ENCODE measurements at places on chromosomes 4 and X.

DNA sequence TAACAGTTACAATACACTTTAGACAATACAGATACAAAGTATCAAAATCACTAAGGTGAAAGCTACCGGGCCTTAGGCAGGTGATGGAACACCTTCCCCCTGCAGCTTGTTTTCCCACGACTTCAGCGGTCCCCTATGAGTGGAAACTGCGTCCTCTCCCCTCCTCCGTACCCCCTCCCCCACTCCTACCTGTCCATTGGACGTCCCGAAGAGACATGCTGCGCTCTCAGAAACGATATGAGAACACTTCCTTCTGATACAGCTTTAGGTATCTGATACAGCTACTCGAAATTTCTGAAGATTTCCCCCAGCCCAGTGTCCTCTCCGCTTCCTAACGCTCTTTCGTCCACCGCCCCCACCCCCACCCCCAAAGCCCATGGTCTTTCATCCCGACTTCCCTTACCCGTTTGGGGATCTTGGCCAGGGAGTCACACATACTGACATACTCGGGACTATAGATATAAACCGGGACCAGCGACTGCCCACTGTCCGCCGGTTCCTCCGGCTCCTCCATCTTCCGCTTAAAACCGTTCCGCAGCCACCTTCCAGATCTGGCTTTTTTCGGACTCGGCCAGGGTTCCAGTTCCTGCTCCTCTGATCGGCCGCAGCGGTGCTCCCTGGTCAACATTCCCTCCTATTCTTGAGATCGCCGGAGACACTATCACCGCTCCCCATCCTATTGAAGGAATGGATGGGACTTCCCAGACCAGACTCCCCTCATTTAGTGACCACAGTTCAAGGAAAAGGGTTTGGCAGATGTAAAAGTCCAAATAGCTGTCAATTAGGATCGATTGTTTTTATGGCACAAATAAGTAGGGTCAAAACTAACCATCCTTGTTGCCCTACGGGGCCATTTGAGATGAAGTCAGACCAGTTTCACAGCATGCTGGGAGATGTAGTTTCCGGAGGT lies at the start of gene HDAC8:
Gene HDAC8, minus strand, starts transcription at position 596 of the 910 bp plus-strand sequence. Its CDS starts 82 bp downstream, at position 514.
- peak; percentile 71 for DNase-seq

DNA sequence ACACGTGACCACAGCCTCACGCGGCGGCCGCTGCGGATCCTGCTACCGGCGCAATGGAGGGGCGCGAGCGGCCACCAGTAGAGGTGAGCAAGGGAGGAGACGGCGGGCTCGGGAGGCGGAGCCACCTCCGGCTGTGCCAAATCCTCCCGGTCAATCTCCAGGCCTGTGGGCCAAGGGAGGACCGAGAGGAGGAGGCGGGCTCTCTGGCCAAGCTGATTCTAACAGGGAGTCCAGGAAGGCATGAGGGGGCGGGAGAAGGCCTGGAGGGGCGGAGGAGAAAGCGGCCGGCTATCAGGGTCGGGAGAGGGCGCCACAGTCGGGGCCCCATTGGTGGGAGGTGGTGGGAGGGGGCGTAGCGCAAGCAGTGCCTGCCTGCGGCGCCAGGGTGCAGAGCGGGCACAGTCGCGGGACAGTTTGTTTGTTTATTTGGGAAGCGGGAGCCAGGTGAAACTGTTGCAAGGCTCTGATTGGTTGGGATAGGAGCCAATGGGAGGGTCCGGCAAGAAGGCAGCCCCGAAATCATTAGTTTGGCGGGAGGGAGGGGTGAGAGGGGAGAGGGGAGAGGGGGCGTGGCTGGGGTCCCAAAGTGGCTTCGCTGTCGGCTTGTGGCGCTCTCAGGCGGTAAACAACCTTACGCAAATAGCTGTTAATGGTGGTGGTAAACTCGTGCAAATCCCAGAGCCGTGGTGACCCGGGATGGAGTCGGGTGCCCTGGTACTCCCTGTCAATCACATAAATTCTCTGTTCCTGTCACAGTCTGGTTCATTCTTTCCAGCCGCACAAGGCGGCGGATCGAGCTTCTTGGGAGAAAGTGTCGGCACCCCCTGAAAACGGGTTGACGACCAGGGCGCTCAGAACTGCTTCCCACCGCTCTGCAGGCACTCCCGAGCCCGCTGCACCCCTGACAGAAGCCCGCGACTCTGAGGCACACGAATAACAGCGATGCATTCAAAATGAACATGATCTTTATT lies at the start of gene IRS4:
Gene IRS4, minus strand, starts transcription at position 55 of the 971 bp plus-strand sequence.
- peak; percentile 49 for DNase-seq

GRCh38 chrX:49860867-49861535 lies 18.3 kb upstream of the USP27X start:
- no peak for DNase-seq

- DNase-seq, result peak; percentile 12
These were observed 138.1 kb downstream of the KDM6A start for GRCh38 chrX:45011131-45011530.

- DNase-seq, result no peak
These were observed 62.5 kb downstream of the TBCK start for GRCh38 chr4:106253364-106254129.

- DNase-seq, result no peak
These were observed 252.6 kb downstream of the CBR4 start for GRCh38 chr4:168757500-168757899.

GRCh38 chr4:157572951-157573350 lies 352.4 kb downstream of the GRIA2 start:
- DNase-seq, result no peak

DNA sequence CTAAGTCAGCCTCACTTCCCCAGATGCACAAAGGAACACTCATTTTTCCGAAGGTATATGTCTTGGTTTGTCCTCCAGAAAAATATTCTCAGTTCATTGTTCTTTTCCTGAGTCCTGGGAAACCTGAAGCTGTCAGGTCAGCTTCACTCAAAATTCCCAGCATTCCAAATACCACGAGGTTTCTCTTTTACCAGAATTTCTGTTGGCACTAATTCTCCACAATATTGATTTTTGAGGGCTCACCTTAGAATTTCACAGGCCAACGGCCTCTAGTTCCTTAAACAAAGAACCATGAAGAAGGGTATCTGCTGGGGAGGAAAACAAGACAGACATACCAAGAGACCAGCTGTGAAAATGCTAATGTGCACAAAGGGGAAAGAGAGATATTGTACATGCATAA lies 8.0 kb upstream of the MAGEB5 start:
- DNase-seq, result no peak

- no peak for DNase-seq
These were observed 88.6 kb downstream of the CENPC start for GRCh38 chr4:67456577-67457196.

DNA sequence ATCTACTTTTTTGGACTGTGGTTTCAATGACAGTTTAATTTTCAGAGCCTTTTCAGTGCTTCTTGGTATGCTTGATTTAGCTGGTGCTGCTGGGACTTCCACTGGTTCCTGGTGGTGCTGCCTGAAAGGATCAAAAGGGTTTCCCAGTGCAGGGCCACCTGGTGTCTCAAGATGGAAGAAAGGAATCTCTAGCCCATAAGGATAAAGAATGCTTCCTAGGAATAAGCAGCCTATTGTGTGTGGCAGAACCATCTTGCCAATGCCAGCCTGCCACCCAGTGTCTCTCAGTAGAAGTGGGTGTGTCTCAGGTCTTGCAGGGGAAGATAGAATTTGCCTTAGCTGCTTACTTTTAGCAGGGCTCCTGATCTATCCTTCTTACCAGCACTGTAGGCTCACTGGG lies 15.0 kb upstream of the RAI2 start:
- DNase-seq, result no peak

- DNase-seq, result no peak
These were observed 7.8 kb downstream of the TMEM271 start for GRCh38 chr4:568351-568652.

GRCh38 chrX:147950352-147950751 lies 30.8 kb upstream of the FMR1NB start:
- no peak for DNase-seq

DNA sequence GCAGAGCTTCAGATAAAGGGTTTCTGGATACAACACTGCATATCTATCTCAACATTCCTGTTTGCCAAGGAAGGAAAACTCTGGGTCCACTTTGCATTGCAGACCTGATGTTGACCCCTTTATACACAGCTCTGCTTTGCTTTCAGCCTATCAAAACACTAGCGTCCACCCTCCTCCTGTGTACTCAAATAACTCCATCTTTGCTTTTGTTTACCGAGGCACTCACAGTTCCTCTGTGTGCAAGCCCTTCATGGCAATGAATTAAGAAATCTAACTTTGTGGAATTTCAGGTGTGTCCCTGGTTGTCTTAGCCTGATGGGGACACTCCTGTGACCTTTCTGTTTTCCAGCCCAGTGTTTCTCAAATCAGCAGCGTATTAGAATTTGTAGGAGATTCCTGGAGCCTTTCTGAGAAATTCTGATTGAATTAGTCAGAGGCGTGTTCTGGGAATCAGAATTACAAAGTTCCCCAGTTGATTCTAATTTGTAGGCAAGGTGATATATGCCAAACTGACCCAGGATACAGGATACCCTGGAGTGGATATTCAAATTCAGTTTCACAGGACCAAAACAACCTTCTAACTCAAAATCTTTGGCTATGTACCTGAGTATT lies 68.6 kb downstream of the DTHD1 start:
- no peak for DNase-seq

DNA sequence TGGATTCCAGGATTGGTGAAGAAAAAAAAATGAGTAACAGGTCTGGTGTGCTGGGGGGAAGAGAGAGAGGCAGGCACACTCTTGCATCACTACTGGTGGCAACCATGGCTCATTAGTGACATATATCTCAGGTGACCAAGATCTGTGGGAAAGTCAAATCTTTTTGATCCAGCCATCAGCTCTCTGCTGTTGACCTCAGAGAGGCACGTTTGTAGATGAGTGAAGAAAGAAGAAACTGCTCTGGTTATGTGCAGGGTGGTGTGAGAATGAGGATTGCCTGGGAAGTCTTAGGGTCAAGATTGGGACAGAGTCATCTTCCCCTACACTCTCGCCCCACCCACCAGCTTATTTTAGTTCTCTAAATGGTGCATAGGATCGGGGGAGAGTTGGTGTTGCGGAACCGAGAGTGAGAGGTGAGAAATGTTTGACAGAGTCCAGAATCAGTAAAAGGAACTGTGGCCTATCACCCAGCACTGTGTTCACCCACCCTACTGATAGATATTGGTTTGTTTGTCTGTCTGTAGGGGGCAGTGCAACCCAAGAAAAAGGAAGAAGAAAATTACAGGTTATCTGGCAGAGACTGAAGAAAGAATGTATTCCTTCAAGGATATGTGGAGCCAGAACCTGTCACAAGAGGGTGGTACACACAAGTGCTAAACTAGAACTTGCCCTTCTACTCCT lies 21.9 kb downstream of the ARMCX6 start:
- peak; percentile 51 for DNase-seq

- no peak for DNase-seq
These were observed 47.0 kb downstream of the FANCB start for GRCh38 chrX:14825851-14826250.

DNA sequence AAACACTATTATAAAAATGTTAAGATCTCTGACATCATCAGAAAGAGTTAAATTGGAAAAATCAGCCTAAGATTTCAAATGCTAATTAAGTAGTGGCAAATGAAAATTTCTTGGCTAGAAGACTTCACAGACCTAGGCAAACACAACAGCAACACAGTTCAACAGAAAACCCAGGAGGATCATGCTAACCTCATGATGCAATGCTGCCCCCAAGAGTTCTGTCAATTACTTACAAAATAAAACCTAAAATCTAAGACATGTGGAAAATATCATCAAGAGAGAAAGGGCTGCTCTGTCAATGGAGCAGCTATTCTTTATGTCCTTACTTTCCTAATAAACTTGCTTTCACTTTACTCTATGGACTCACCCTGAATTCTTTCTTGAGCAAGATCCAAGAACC lies 21.0 kb downstream of the S100G start:
- DNase-seq, result peak; percentile 25

DNA sequence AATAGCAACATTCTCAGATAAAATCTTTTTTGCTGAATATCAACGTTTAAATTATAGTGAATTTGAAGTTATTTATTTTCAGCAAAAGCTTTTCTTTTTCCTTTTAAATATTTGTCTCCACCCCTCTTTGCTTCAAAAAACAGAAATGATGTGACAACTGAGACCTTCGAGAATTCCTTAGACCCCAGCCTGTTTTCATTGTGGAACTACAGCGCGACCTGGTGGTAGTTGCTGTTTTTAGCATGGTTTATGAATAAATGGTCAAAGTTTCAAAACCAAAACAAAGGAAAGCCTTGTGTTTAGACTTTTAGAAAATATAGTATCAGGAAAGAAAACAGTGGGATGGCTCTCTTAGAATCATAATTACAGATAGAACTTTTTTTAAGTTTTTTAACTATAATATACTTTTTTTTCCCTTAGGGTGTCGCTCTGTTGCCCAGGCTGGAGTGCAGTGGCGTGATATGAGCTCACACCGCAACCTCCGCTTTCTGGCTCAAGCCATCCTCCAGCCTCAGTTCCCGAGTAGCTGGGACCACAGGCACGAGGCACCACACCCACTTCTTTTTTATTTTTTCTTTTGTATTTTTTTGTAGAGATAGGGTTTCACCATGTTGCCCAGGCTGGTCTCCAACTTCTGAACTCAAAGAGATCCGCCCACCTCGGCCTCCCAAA lies 26.8 kb upstream of the TMEM184C start:
- peak; percentile 29 for DNase-seq

GRCh38 chr4:67746797-67747495 lies 7.2 kb downstream of the GNRHR start:
- DNase-seq, result no peak

DNA sequence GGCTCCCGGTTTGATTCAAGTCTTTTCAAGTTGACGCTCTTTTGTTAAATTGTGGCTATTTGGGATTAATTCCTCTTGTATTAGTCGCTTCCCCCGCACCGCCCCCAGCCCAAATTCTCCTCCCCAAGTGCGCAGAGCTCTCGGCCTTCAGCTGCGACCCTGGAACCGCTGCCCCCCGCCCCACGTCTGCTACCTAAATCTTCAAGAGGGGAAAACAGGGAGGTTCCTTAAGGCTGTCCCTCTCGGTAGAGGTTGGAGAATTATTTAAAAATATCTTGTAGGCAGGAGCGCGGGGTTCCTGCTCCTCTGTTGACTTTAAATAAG lies 860 bp upstream of the RPS6KA3 start:
- no peak for DNase-seq

DNA sequence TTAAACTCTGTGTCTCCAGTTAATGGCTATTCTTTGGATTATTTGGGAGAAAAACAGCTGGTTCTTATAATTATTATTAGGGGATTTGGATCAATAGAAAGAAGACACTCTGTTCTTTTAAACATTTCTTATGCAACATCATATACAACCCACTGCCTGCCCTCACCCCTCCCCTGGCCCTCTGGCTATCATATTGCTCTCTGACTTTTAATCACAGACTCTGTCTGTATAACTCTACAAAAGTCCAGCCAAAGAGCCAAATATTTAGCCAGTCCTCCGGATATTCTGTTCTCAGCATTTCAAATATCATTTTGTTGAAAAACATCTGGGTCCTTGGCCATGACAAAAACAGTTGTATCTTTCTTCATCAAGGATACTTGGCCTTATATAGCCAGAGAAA lies 19.0 kb upstream of the PACRGL start:
- no peak for DNase-seq

GRCh38 chrX:50988649-50989048 lies 78.1 kb downstream of the BMP15 start:
- DNase-seq, result peak; percentile 21

DNA sequence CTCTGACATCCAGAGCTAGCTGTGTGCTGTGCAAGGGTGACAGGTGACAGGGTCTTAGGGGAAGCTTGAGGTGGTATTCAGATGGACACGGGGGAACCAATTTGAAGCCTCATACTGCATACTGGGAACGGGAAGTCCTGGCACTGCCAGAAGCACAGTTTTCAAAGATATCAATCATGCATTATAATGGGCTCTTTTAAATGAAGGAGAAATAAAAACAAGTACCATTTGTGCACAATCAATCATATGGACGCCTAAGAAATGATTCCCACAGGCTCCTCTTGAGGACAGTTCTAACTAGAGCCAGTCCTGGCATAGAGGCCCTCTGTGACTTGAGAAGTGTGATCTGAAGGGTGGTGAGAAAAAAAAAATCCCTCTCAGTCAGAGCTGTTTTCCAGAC lies 50.9 kb downstream of the TSC22D3 start:
- no peak for DNase-seq
